Activated naive CD4-positive, alpha-beta T cell treated with anti-CD3 and anti-CD28 coated beads, Interleukin-2, amount 50 U/mL, for 16 hours (primary cell): ENCODE measurements at places on chromosomes 3 and 15.

GRCh38 chr3:27596921-27597320 lies 112.7 kb upstream of the SLC4A7 start:
- no peak for DNase-seq

DNA sequence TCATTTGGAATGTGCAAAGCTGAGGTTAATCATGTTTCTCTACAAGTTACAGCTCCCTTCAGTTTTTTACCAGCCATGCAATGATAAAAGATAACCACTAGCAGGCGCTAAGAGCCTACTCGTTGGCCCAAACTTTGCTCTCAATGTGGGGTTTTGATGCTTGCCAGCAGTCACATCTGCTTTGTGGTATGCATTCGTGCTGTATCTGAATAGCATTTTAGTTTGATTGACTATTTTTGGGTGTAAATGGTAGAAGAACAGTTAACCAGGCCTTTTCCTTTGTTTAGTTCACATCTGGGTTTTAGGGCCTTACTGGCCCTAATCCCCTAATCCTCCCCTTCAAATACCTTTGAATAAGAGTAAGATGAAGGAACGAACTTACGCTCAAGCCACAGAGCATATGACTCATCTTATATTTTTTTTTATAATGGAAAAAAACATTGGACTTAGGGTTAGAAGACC lies 4.4 kb upstream of the CLDN11 start:
- peak; percentile 18 for DNase-seq

DNA sequence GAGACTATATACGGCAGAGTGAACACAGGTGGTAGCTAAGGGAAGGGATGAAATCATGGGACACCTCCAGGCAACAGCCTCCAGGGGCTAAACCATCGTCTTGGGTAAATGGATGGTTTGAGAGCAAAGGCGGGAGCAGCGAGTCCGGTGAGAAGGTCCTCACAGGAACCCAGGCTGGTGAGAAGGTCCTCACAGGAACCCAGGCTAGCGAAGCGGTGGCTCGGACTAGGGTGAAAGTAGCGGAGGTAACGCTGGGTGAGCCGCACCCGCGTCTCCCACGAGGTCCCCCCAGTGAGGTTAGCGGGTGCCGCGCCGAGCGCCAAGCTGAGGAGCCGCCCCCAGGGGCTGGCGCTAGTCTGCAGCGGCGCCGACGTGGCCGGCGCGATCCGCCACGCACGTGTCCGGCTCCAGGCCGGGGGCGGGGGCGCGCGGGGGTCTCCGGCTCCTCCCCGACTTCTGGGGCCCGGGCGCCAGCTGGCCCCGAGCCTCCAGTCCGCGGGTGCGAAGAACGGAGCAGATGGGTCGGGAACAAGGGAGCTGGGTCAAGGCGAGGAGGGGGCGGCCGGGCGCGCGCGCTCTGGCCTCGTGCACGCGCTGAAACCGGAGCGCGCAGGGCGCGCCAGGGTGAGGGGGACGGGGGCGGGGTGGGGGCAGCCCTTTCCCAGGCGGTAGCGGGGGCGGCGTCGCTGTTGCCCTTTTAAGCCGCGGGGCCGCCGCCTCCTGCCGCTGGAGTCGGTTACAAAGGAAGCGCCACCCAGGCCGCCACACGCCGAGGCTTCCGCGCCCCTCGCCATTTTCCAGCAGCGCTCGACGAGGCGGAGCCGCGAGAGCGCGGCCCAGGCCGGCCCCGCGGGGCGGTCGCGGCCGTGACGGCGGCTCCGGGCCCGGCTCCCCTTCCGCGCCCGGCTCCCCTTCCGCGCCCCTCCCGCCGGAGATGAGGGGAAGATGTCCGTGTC lies at the start of gene UBE2Q2:
Gene UBE2Q2, plus strand, starts transcription at position 726 of the 956 bp plus-strand sequence. Its CDS starts 220 bp downstream, at position 946.
- peak; percentile 75 for DNase-seq

DNA sequence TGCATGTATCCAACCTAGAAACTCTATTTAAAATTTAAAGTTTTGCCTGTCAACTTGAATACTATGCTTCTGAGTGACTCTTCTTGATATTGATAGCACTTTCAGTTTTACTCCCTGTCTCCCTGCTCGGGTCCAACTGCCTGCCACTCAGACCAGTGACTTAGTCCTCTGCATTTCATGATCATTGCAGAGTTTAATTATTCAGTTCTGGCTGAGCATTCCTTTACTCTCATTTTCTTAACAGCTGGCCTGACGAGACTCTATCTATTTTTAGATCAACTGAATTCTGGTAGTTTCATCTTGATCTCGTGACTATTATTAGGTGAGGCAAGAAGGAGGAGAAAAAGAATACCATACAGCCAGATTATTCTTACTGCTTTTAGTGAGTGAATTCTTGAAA lies 617.4 kb downstream of the SI start:
- DNase-seq = no peak

GRCh38 chr15:85475317-85475701 lies 94.9 kb downstream of the AKAP13 start:
- no peak for DNase-seq

DNA sequence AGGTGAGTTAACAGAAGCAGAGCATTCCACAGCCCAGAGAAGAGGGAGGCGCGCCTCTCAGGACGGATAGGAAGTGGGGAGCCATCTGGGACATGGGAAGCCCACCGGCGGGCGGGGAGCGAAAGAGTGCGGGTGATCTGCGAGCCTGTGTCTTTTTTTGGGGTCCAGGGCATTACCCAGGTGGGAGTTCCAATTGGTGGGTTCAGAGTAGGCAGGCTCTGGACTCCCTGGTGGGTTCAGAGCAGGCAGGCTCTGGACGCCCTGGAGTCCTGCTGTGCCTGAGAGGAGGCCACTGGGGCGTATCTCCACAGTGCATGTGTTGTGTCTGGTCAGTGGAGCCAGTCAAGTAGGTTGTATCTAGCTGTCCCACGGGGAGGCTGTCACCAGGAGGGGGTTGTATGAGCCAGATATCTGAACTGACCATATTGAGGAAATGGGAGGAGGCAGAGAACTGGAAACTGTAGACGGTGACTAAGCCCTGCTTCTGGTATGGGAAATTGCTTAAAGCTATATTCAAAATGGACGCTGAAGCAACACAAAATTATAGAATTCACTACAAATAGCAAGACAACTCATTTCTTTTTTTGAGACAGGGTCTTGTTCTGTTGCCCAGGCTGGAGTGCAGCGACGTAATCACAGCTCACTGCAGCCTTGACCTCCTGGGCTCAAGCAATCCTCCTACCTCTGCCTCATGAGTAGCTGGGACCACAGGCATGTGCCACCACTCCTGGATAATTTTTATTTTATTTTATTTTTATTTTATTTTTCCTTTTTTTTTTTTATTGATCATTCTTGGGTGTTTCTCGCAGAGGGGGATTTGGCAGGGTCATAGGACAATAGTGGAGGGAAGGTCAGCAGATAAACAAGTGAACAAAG lies 34.5 kb upstream of the CHST2 start:
- DNase-seq = no peak

DNA sequence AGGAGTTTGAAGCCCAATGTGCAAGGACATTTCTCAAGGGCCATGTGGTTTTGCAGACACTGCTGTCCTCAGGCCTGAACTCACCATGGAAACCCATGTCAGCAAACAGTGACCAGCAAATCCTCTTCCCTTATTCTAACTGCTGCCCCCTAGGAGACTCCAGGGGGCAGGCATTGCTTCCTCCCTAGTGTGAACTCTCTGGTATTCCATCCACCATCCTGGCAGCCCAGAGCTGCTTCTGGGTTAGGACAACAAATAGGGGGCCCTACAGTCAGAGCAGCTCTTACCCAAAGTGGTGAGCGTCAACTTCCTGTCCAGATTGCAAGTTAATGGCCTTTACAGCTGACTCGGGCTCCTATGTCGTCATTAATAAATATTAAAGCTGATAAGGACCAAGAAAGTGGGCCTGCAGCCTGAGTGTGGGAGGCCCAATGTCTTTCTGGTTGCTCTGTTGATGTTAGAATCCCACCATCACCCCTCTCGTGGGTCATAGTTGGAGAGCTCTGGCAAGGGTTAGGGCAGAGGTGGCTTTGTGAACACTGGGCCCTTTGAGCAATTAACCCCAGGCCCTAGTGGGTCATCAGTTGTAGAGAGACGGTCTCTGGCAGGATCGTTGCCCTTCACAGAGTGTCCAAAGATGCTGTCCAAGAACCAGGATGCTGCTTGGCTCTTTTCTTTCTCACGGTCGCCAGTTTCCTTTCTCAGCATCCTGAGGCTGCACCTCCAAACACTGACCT lies 41.5 kb downstream of the TGM4 start:
- no peak for DNase-seq

DNA sequence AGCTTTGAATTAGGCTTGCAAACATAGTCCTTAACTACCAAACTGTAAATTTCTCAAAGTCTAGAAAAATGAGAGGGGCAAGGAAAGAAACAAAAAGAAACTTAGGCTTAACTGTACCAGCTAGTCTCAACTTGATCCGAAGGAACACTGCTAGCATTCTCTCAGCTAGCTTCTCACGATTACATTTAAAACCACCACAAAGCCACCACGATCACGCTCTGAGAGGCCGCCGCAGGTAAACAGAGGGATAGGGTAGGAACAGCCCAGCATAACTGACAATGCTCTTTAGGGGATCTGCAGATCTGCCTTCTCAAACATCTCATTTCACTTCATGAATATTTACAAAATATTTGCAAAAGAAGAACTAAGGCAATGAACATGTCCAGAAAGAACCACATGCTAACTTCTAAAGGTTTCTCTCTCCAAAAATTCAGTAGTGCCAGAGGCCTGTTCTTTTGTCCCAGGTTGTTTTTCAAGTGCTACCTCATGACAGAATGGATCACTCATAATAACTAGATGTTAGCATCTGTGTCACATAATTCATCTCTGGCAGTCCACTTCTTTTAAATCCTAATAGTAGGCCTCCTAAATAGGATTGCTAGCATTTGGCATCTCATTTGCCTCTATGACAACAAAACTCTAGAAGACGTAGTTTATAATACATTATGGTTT lies 18.9 kb downstream of the VGLL4 start:
- DNase-seq = no peak

GRCh38 chr15:85430406-85431204 lies 50.2 kb downstream of the AKAP13 start:
- DNase-seq = no peak

DNA sequence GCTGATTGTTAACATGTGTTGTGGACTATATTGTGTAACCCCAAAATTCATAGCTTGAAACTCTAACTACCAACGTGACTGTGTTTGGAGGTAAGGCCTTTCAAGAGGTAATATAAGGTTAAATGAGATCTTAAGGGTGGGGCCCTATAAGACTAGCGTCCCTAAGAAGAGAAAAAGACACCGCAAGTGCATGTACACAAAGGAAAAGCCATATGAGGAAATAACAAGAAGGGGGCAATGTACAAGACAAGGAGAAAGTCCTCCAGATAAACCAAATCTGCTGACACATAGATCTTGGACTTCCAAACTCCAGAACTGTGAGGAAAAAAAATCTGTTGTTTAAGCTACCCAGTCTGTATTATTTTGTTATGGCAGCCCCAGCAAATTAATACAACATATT lies 8.6 kb downstream of the DMXL2 start:
- DNase-seq = no peak

DNA sequence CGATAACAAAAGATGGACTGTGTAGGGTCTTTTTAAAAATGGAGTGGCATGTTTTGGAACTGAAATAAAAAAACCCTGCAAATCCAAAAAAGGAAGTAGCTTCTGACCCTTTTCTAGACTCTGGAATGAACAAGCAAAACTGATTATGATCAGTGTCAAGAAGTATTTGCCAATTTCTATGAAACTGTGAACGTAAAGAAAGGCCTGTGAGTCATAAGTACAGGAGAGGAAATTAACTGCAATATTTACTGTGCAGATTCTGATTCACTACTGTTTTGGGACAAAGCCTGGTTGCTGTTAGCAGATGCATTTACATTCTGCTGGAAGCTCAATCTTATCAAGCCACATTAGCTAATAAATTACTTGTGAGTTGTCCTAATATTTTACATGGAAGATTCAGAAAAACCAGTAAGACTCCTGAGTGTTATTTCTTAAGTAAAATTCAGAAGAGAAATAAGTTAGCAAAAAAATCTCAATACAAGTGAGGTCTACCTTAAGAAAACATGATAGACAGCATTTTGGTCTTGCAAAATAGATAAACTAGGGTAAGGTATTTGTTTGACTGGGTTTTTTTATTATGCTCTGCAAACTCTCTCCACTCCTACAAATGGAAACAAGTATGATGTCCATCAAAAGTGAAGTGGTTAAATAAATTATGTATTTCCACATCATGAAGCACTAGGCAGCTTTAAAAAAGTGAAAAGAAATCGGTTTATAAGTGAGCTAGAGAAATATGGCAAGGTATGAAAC lies 90.2 kb upstream of the LMOD3 start:
- DNase-seq = no peak

DNA sequence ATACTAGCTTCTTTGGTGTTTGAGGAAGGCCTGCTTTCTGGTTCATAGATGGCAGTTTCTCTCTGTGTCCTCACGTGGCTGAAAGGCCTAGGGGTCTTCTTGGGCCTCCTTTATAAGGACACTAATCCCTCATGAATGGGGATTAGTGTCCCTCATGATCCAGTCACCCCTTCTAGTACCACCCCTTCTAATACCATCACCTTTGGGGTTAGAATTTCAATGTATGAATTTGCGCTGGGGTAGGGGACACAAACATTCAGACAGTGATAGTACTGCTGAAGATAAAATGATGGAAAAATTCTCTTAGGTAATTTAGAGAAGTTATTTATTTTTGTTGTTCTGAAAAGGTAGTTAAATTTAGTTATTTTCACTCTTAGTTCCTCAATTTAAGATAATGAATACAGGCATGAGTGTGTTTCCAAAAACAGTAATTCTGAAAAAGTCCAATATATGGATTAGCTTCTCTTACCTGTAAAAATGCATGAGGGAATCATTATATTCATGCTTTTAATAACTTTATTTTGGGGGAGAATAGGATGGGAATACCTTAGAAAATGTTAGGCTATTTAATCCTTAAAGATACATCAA lies 103.6 kb downstream of the FNDC3B start:
- DNase-seq = no peak

DNA sequence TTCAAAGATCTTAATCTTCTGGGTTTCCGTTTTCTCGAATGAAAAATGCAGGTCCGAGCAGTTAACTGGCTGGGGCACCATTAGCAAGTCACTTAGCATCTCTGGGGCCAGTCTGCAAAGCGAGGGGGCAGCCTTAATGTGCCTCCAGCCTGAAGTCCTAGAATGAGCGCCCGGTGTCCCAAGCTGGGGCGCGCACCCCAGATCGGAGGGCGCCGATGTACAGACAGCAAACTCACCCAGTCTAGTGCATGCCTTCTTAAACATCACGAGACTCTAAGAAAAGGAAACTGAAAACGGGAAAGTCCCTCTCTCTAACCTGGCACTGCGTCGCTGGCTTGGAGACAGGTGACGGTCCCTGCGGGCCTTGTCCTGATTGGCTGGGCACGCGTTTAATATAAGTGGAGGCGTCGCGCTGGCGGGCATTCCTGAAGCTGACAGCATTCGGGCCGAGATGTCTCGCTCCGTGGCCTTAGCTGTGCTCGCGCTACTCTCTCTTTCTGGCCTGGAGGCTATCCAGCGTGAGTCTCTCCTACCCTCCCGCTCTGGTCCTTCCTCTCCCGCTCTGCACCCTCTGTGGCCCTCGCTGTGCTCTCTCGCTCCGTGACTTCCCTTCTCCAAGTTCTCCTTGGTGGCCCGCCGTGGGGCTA lies at the start of the genes B2M and PATL2:
Gene B2M, plus strand, starts transcription at position 422 of the 647 bp plus-strand sequence. Its CDS starts 30 bp downstream, at position 452.
Gene PATL2, minus strand, starts transcription at position 228 of the 647 bp plus-strand sequence. CDS start 34,833 bp downstream, outside the sequence.
- DNase-seq = peak; percentile 92

- no peak for DNase-seq
Observed at GRCh38 chr15:37219211-37219701, 118.9 kb upstream of the MEIS2 start.

- DNase-seq = no peak
Observed at GRCh38 chr3:197027896-197028727, 1.5 kb downstream of the MELTF start.
